ENCODE measurements at places on chromosomes 16 and 17. TPM values are rescaled to one million over a fixed set of nuclear protein-coding genes. Genes with fewer than 3 reads are reported as not detected.

DNA sequence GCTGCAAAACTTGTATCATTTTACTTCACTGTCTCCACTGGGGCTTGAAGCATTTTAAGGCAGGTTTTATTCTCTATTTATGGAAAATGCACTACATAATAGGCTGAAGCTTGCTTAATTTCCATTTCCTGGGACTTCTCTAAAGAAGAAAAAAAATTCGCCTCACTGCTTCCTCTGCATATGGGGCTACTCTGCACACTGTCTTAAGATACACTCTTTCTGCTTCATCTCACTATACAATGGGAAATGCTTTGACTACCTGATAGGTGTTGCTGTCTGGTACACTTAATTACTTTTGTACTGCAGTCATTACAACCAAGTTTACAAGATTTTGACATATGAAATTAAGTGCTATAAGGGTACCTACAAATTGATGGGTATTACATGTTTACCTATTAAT, 466.0 kb downstream of the KCNJ18 start:
- no peak overlapping the region for H3K27ac ChIP-seq
- H3K36me3 ChIP-seq, result no peaks in the 10 kb centered on the region
- H3K4me1 ChIP-seq, result no peaks in the 10 kb centered on the region
- no peaks in the 10 kb centered on the region for H3K27me3 ChIP-seq
- DNase-seq, result no peak

GRCh38 chr16:30805056-30805369, 18.0 kb upstream of the ZNF629 start:
- peak overlapping the region; percentile 66 for H3K4me3 ChIP-seq
- H3K36me3 ChIP-seq, result no peaks in the 10 kb centered on the region
- H3K4me1 ChIP-seq, result peaks cover 18% of the 10 kb centered on the region
- DNase-seq, result peak; percentile 45
- peak overlapping the region; percentile 79 for H3K27ac ChIP-seq
- H3K27me3 ChIP-seq, result no peaks in the 10 kb centered on the region

DNA sequence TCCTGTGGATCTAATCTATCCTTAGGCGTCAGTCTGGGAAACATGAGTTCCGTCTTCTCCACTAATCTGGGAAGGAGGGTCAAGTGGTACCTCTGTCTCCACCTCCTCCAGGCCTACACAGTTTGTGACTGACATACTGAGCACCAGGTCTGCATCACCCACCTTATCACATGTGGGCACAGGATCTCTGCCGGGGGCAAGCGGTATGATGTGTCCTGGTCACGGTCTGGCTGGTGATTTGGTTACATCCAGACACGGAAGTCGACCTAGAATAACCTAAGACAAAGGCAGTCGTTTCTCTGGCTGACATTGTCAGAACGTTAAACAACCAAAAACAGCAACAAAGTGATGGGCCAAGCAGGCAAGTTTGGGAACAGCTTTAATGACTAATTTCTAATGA, 82.5 kb upstream of the HSBP1 start:
- H3K4me3 ChIP-seq, result no peak overlapping the region
- H3K4me1 ChIP-seq, result peaks cover 2% of the 10 kb centered on the region
- no peaks in the 10 kb centered on the region for H3K36me3 ChIP-seq
- no peak for DNase-seq
- H3K27ac ChIP-seq, result no peak overlapping the region
- peaks cover 5% of the 10 kb centered on the region for H3K27me3 ChIP-seq

- H3K36me3 ChIP-seq, result peaks cover 3% of the 10 kb centered on the region
- H3K27me3 ChIP-seq, result no peaks in the 10 kb centered on the region
- no peaks in the 10 kb centered on the region for H3K4me1 ChIP-seq
- H3K4me3 ChIP-seq, result no peak overlapping the region
- DNase-seq, result no peak
Measured at GRCh38 chr16:53966821-53967571, 263.0 kb downstream of the FTO start.

- no peaks in the 10 kb centered on the region for H3K4me1 ChIP-seq
- no peak for DNase-seq
- H3K36me3 ChIP-seq, result peaks cover 4% of the 10 kb centered on the region
Measured at GRCh38 chr16:80663078-80663477, 122.3 kb downstream of the DYNLRB2 start.

GRCh38 chr16:4991754-4992153, 33.6 kb downstream of the SEC14L5 start:
- no peak overlapping the region for H3K4me3 ChIP-seq
- no peaks in the 10 kb centered on the region for H3K36me3 ChIP-seq
- H3K27ac ChIP-seq, result no peak overlapping the region
- DNase-seq, result no peak

GRCh38 chr16:9260666-9261065, 169.2 kb downstream of the HAPSTR1 start:
- peaks cover 11% of the 10 kb centered on the region for H3K27me3 ChIP-seq
- H3K4me3 ChIP-seq, result no peak overlapping the region
- no peak overlapping the region for H3K27ac ChIP-seq

DNA sequence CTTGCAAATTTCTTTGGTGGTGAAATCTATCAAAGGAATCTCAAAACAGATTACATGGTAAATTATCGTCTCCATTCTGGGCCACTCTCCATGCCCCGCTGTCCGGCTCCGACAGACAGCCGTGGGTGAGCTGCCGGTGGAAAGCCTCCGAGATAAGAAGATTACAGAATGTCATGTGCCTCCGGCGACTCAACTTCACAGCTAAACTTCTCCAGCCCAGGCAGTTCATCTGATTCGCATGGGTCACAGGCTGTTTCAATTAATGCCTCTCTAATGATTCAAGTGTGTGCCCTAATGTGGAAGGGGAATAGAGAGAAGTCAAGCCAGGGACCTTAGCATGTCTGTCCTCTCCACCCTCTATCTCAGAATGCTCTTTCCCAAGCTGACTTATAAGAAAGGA, 520.8 kb upstream of the ZFHX3 start:
- H3K27ac ChIP-seq, result no peak overlapping the region
- no peaks in the 10 kb centered on the region for H3K36me3 ChIP-seq
- peaks cover under 1% of the 10 kb centered on the region for H3K27me3 ChIP-seq
- DNase-seq, result no peak

GRCh38 chr16:1137604-1138003, 15.3 kb upstream of the CACNA1H start:
- no peak overlapping the region for H3K4me3 ChIP-seq
- no peaks in the 10 kb centered on the region for H3K27me3 ChIP-seq
- no peaks in the 10 kb centered on the region for H3K4me1 ChIP-seq
- H3K36me3 ChIP-seq, result no peaks in the 10 kb centered on the region
- DNase-seq, result no peak

DNA sequence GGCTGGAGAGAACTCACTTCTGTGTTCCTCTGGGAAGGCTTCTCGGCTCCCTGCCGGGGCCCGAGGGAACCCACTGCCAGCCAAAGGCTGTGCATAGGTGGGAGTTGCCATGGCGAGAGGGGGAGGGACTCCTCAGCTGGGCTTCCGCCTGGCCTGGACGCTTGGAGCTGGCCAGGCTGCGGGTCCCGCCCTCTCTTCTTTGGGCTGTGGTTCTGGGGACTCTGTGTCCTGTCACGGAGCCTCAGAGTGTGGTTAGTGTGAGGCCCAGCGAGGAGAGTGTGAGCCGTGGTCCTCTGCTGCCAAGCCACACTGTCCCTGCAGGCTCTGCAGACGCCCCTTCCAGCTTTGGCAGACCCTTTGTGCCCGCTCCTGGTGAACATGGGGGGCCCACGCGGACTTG, 123.1 kb downstream of the OR1D5 start:
- H3K4me3 ChIP-seq, result no peak overlapping the region
- no peak overlapping the region for H3K27ac ChIP-seq
- DNase-seq, result no peak
- H3K27me3 ChIP-seq, result peaks cover 4% of the 10 kb centered on the region
- no peaks in the 10 kb centered on the region for H3K36me3 ChIP-seq

DNA sequence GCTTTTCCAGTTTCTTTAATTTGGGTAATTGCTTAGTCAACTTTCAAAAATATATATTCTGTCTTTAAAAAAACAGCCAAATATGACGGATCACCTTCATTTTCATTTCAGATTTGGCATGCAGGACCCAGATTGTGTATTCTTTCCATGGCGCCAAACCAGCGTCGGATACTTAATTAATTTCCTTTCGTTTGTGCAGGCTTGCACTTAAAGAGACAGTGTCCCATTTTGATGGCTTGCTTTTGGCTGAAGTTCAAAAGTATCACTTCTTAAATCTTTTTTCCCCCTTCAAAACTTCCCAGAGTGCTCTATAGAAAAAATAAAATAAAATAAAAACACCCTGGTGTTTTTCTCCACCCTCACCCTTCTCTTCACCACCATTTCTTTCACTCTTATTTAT, 394.5 kb upstream of the SOX9 start:
- no peaks in the 10 kb centered on the region for H3K36me3 ChIP-seq
- H3K27ac ChIP-seq, result no peak overlapping the region
- DNase-seq, result no peak
- H3K27me3 ChIP-seq, result no peaks in the 10 kb centered on the region
- no peak overlapping the region for H3K4me3 ChIP-seq

DNA sequence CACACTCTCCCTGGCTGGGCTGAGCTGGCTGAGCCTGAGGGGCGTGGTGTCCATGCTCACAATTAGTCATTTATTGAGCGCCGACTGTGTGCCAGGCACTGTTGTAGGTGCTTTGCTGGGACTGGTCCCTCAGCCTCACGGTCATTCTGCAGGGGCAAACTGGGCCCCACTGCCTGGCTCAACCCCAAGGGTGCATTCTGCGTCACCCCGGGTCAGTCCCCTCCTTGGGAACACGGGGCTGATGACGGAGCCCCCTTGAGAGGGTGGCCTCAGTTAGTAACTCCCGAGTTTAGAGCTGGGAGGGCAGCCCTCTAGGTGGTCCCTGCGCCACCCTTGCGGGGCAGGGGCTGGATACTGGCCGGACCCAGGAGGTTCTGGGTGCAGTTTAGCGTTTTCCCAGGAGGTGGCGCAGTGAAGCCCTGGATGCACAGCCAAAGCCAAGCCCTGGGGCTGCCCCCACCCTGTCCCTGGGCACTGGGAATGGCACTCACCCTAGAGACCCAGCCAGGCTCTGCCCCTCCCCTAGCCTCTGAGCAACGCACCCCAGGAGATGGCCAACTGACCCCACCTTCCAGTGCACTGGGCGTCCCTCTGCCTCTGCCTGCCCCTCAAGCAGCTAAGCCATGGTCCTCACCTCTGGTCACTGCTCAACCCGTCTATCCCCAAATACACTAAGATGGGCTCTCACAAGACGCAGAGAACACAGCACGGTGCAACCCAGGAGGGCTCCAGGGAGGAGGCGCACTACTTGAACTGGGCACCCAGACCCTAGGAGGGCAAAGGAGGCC, 243.2 kb upstream of the GSE1 start:
- H3K36me3 ChIP-seq, result no peaks in the 10 kb centered on the region
- DNase-seq, result peak; percentile 35
- no peak overlapping the region for H3K27ac ChIP-seq
- H3K4me3 ChIP-seq, result no peak overlapping the region
- H3K4me1 ChIP-seq, result peaks cover 6% of the 10 kb centered on the region
- no peaks in the 10 kb centered on the region for H3K27me3 ChIP-seq

- no peak overlapping the region for H3K4me3 ChIP-seq
- no peaks in the 10 kb centered on the region for H3K36me3 ChIP-seq
- no peak for DNase-seq
- peaks cover 4% of the 10 kb centered on the region for H3K27me3 ChIP-seq
- peaks cover 5% of the 10 kb centered on the region for H3K4me1 ChIP-seq
Measured at GRCh38 chr17:14781123-14781522, 480.2 kb downstream of the HS3ST3B1 start.

GRCh38 chr17:78977997-78978973, 1.4 kb downstream of the LGALS3BP start:
- H3K27me3 ChIP-seq, result no peaks in the 10 kb centered on the region
- no peak overlapping the region for H3K27ac ChIP-seq
- no peak for DNase-seq
- H3K4me3 ChIP-seq, result peak overlapping the region; percentile 78
- peaks cover 6% of the 10 kb centered on the region for H3K4me1 ChIP-seq
- peaks cover 5% of the 10 kb centered on the region for H3K36me3 ChIP-seq

DNA sequence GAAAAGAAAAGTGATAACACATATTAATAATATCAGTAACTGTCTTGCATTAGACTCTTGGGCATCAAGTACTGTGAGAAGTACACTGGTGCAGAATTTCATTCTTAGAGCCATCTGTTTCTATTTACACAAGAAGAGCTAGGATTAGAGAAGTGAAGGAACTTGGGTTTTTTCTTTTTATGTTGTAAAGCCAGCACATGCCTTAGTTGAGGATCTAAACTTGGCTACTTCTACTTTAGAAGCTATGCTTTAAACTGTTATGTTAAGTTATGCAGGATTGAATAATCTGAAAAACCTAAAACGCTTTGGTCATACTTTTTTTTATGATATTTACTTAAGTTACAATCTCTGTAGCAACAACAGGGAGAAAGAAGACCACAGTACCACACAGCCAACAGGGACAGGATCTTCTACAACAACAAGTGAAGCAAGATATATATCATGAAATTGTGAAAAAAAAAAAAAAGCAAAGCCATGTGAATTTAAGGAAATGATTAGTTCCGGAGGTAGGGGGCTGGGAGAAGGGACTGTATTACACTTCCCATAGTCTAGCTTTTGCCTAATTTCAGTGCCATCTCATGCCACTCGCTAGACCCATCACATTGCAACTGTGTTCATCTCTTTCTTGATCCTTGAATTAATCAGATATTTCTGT, 305.1 kb upstream of the GOT2 start:
- no peaks in the 10 kb centered on the region for H3K36me3 ChIP-seq
- H3K27ac ChIP-seq, result no peak overlapping the region
- DNase-seq, result no peak
- no peaks in the 10 kb centered on the region for H3K27me3 ChIP-seq

GRCh38 chr16:1378087-1378803, 26.5 kb downstream of the GNPTG start:
- no peak for DNase-seq
- peaks cover 8% of the 10 kb centered on the region for H3K36me3 ChIP-seq
- H3K27me3 ChIP-seq, result no peaks in the 10 kb centered on the region

GRCh38 chr16:67451061-67451703, 20.3 kb downstream of the HSD11B2 start:
- no peak overlapping the region for H3K27ac ChIP-seq
- H3K27me3 ChIP-seq, result no peaks in the 10 kb centered on the region
- DNase-seq, result no peak
- H3K36me3 ChIP-seq, result no peaks in the 10 kb centered on the region
- H3K4me3 ChIP-seq, result no peak overlapping the region
- peaks cover under 1% of the 10 kb centered on the region for H3K4me1 ChIP-seq

- H3K36me3 ChIP-seq, result peaks cover 30% of the 10 kb centered on the region
- no peak overlapping the region for H3K27ac ChIP-seq
- no peaks in the 10 kb centered on the region for H3K27me3 ChIP-seq
- peaks cover 4% of the 10 kb centered on the region for H3K4me1 ChIP-seq
Measured at GRCh38 chr16:48279199-48279598, 31.9 kb upstream of the ABCC11 start.

The CRHR1 gene
- total RNA-seq, result not detected

The C16orf96 gene
- total RNA-seq, result 0.20 TPM

The CIBAR2 gene
- total RNA-seq, result not detected

The RDM1 gene
- total RNA-seq, result 4.3 TPM

The HLF gene
- total RNA-seq, result 0.19 TPM

The CASKIN1 gene
- 1.8 TPM for total RNA-seq

The ZFP90 gene
- total RNA-seq, result 21.8 TPM

The KRT34 gene
- not detected for total RNA-seq

The ACBD4 gene
- total RNA-seq, result 8.6 TPM

The NPIPB13 gene
- total RNA-seq, result 6.8 TPM

The BCAS3 gene
- total RNA-seq, result 4.9 TPM
